Activated CD4-positive, alpha-beta T cell treated with anti-CD3 and anti-CD28 coated beads, Interleukin-2, amount 10 ng/mL, durations not matched to agents 7 days and 5 days (primary cell): ENCODE measurements at places on chromosomes 6 and 20. TPM values are rescaled to one million over a fixed set of nuclear protein-coding genes. Genes with fewer than 3 reads are reported as not detected.

The MOXD1 gene
- total RNA-seq: not detected

DNA sequence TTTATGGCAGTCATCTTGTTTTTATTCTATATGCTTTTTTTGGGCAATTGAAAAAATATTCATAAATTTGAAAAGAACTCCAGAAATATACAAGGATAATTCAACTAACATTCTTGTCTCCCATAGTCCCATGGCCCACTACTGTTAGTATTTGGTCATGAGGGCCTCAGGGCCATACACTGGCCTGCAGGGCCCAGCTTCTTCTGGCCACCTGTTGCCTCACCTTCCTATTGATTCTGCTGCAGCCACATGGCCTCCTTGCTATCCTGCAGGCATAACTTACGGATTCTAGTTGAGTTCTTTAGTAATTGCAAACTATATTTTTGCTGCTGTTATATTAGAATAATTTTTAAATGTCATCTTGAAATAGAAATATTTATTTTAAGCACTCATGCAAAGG is 72.6 kb downstream of the SCAND1 start:
- DNase-seq: no peak

GRCh38 chr20:58918621-58919020 is 62.4 kb upstream of the NELFCD start:
- DNase-seq: no peak

The SDC4 gene
- total RNA-seq: 7.5 TPM

DNA sequence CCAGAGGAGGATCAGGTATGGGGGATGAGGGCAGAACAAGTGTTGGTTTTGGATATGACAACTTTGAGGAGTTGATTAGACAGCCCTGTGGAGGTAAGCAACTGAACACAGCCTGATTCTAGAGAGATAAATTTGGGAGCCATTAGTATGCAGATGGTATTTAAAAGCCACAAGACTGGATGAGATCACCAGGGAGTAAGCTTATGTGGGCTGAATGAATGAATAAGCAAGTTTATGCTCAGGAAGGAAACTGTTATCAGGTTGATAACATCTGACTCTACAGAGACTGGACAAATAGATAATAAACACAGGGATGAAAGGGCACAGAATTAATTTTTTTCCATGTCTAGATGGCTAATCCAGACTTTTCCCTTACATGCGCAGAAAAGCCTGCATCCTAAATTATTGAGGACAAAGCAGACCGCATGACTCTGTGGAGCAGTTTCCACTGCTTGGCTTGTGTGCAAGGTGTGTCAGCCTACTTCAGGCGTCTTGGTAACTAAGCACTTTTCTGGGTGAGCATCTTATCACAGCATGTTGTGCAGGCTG is 150.6 kb downstream of the GJA10 start:
- no peak for DNase-seq

- no peak for DNase-seq
Measured at GRCh38 chr6:124822204-124822613, 140.0 kb upstream of the RNF217 start.

DNA sequence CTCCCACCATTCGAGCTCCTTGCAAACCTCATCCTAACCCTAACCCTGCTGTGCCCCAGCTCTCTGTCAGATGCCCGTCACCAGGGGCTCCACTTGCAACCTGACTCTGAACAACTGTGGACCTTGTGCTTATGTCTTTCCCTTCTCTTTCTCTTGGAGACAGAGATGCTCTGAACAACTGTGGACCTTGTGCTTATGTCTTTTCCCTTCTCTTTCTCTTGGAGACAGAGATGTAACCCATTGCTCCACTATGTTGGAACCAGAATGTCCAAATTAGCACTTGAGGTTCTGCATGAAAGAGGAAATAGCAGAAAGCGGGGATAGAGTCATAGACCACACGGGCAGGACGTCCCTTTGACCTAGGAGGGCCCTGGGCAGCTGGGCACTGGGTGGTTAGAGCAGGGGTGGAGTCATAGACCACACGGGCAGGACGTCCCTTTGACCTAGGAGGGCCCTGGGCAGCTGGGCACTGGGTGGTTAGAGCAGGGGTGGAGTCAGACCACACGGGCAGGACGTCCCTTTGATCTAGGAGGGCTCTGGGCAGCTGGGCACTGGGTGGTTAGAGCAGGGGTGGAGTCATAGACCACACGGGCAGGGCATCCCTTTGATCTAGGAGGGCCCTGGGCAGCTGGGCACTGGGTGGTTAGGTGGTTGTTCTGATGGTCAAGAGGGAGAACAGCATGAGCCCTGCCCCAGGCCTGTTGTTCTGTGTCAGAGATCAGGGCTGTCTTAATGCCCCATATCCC is 22.2 kb downstream of the PCMTD2 start:
- no peak for DNase-seq

DNA sequence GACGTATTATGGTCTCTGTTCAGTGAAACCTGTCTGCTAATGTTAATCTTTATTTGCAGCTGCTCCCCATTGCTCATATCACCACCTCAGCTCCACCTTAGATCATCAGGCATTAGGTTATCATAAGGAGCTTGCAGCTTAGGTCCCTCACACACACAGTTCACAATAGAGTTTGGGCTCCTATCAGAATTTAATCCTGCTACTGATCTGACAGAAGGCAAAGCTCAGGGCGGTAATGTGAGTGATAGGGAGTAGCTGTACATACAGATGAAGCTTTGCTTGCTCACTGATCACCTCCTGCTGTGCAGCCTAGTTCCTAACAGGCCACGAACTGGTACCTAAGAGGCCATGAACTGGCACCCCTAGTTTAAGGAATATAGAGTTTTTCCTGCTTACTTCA is 989.7 kb downstream of the EYS start:
- no peak for DNase-seq

The TSHZ2 gene
- total RNA-seq: 9.2 TPM

DNA sequence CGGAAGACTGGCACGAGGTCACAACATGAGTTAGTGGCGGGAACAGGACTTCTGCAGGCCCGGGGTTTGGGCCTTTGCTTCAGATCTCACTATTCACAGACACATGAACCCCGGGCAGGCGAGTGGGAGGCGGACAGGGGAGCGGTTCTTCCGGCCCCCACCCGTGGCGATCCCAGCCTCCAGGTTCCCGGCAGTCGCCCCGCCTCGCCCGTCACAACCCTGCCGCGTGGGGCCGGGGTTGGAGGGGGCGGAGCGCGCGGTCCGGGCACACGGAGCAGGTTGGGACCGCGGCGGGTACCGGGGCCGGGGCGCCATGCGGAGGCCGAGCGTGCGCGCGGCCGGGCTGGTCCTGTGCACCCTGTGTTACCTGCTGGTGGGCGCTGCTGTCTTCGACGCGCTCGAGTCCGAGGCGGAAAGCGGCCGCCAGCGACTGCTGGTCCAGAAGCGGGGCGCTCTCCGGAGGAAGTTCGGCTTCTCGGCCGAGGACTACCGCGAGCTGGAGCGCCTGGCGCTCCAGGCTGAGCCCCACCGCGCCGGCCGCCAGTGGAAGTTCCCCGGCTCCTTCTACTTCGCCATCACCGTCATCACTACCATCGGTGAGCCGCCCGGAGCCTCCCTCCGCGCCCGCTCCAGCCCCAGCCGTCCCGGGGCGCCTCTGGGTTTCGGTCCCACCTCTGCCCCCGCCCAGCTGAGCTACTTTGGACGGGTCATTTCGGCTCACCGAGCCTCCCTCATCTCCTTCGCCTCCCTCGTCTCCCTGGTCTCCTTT is at the start of gene KCNK15:
Gene KCNK15, plus strand, starts transcription at position 268 of the 769 bp plus-strand sequence. Its CDS starts 46 bp downstream, at position 314.
- DNase-seq: peak; percentile 15

The NEURL2 gene
- 2.6 TPM for total RNA-seq

The OR12D3 gene
- total RNA-seq: not detected

The PXMP4 gene
- total RNA-seq: 21.8 TPM

GRCh38 chr6:89775150-89775549 is 44.4 kb downstream of the MDN1 start:
- no peak for DNase-seq

- no peak for DNase-seq
Measured at GRCh38 chr6:54125493-54125892, 14.2 kb downstream of the MLIP start.

The ULBP1 gene
- 0.67 TPM for total RNA-seq

GRCh38 chr20:571754-572441 is 28.3 kb upstream of the CSNK2A1 start:
- DNase-seq: no peak

DNA sequence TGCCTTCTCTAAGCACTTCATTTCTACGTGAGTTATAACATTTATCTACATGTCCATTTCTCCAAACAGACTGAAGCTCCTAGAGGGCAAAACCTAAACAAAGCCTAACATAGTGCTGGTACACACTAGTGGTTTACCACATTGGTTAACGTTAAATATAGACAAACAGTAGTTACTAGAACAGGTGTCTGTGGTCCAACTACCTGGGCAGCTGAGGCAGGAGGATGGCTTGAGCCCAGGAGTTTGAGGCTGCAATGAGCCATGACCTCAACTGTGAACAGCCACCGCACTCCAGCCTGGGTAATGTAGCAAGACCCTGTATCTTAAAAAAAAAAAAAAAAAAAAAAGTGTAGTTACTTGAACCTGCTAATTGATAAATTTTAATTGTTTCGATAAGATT is 26.5 kb downstream of the PTPRK start:
- no peak for DNase-seq

The TBXT gene
- not detected for total RNA-seq

The GNAS-AS1 gene
- 1.5 TPM for total RNA-seq

DNA sequence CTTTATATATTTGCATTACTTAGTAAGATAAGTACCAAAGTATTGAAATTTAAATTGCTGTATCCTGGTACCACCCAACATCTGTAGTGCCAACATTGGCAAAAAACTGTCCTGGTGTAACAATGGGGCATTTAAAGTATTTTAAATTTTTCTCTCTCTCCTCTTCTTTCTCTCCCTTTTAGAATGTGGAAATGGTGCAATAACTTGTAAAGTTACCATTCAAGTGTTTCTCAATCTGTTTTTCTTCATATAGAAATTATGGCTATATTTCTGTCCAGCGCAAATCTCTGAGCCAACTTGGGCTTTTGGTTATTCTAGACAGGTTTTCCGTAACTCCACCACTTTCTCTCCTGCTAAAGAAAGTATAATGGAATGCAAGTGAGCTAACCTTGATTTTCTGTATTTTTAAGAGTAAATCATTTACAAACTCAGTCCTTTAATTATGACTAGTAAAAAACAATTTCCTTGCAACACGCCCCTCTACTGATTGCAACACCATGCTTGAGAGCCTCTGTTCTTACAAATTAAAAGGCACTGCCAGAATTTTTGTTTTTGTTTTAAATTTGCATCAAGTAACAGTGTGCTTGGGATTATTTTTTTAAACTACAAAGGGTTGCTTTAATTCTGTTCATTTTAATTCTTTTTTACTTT is 324.2 kb upstream of the CITED2 start:
- no peak for DNase-seq

GRCh38 chr20:16748308-16748900 is at the start of gene OTOR:
Gene OTOR (plus strand): TSS chr20:16748358. CDS start chr20:16748402, 44 bp downstream.
- no peak for DNase-seq

- DNase-seq: no peak
Measured at GRCh38 chr6:1004885-1005630, 306.8 kb upstream of the FOXQ1 start.

- no peak for DNase-seq
Measured at GRCh38 chr6:79261666-79262065, 27.2 kb upstream of the HMGN3 start.

DNA sequence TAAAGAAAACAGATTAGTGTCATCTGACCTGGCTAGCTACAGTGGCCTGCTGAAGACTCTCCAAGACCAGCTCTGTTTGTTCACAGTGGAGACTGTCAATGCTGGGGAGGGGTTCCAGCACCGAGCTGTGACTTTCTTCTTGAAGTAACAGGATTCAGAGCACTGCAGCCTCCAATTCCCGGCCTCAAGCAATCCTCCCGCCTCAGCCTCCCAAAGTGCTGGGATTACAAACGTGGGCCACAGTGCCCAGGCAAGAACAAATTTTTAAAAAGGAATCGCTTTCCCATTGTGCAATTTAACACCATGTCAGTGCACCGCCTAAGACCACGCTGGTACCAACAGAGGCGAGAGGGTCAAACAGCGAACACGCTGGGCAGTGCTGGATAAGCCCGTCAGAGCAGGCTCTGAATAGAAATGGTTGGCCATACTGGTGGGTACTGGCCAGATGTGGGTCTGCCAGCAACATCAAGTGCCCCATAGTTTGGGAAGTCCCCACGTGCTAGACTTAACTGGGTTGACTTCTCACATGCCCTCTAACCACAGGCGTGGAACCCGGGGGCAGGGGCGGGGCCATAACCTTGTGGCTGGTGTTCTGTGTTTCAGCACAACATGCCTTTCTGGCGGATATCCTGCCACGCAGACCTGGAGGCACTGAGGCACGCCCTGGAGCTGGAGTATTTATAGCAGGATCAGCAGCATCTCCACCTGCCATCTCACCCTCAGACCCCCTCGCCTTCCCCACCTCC is 168.9 kb downstream of the ZMYND8 start:
- DNase-seq: peak; percentile 22

DNA sequence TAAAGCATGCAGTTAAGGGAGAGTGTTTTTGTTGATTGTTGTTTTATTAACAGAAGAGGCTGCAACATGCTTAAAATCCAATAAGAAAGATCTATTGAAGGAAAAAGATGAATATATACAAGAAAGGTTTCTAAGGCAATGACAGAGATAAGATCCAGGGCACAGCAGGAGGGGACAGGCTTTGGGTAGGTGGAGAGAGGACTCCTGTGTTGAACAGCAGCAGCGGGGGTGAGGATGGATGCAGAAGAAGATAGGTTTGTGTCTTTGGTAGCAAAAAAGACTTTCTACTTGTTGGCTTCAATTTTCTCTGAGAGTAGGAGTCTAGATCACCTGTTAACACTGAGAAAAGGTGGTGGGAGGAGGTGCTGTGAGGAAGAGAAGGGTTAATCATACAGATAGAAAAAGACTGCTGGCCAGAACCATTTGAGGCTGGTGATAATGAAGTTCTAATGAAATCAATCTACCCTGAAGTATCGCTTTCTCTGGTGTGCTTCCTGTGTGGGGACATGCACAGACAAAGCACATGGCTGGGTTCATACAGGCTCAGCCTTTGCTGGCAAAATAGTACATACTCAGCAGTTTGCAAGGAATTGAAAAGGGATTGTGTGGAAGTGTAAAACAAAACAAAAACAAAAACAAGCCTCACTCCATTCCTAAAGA is 17.2 kb upstream of the DST start:
- DNase-seq: no peak

- DNase-seq: no peak
Measured at GRCh38 chr6:19342616-19343015, 494.6 kb upstream of the ID4 start.

The TTLL9 gene
- total RNA-seq: not detected

DNA sequence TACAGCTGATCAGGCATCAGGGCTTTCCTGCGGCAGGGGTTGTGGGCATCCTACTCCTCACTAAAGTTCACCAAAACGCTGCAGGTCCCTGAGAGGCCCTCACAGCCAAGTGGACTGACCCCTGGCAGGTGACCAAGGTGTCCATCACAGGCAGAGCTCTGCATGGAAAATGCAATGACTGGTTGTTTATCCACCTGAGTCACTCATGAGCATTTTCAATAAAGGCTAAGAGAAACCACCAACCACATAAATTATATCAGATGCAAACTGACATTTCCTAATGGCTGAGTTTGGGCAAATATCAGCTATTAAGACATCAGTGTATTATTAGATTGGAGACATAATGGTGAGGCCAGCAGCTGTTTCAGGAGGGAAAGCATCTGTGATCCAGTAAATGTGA is 152.7 kb upstream of the SYNDIG1 start:
- no peak for DNase-seq

GRCh38 chr20:36309643-36310042 is 3.5 kb downstream of the DLGAP4 start:
- DNase-seq: no peak

The SGK2 gene
- total RNA-seq: 0.37 TPM

- no peak for DNase-seq
Measured at GRCh38 chr6:158058171-158058651, 76.5 kb downstream of the SYNJ2 start.
